ENCODE measurements at places on chromosomes 2 and 18.

DNA sequence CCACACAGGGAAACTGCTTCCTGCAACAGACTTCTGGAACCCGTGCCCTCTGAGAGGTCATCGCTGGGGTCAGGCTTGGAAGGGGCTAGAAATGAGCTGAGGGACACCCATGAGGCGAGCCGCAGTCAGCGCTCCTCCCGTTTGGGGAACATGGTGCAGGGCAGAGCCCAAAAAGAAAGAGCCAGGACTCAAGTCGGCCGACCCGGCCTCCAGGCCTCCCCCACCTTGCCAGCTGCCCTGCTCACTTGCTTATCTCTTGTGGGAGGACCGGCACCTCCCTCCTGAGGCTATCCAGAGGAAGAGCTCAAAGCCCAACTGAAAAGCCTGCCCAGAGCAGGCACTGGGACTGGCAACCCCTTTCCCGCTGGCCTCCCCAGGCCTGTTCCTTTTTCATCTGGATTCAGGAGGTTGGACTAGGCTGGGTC, 43.6 kb downstream of the SCTR start:
- DNase-seq, result no peak

GRCh38 chr2:120863146-120863545, 127.5 kb downstream of the GLI2 start:
- no peak for DNase-seq

GRCh38 chr2:217573571-217573970, 429.2 kb downstream of the TNS1 start:
- no peak for DNase-seq

DNA sequence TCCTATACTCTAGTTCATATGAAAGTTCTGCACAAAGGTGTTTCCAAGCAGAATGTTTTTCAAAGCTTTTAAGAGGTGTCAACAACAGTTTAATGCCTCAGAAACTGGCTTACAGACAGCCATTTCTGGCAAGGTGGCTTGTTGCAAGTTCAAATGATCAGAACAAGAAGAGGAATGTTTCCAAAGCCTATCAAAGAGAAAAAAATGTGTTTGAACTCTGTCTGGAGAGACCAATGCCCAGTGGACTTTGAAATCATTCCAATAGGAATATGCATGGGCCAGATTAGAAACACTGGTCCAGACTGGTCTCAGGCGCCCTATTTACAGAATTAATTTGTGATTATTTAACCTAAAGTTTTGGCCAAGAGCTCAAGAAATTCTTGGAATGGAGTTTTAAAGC, 106.2 kb downstream of the CPS1 start:
- DNase-seq, result no peak

DNA sequence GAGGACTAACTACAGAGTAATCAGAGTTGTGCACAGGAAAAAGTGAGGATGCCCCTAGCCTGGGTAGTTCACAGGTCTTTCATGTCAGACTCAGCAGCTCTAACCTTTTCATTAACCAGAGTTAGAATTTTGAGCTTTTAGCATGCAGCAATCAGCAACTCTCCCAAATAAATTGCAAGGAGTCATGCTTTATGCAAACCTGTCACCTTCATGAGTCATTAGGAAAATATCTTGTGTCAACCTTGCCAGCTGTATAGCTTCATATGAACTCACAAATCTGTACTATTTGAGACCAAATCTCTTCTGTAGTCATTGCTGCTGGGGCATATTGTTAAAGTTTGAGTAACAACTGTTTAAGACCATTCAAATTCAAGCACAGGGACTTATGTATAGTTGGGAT, 382.3 kb upstream of the NT5C1B start:
- no peak for DNase-seq

DNA sequence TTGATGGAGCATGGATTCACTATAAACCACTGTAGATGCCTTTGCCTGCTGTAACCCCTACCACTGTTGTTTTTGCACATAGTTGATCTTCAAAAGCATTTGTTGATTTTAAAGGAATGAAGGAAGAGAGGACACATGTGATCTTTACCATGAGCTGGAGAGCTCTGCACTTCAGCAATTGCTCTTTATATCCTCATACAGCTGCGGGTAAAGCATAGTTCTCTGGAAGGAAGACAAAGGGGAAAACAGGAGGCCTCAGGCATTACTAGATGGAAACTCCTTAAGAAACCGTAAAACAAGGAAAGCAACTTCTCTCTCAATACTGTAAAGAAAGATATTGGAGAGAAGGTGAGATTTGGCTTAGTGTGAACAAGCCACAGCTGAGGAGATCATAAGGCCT, 60.6 kb downstream of the SCG2 start:
- no peak for DNase-seq

DNA sequence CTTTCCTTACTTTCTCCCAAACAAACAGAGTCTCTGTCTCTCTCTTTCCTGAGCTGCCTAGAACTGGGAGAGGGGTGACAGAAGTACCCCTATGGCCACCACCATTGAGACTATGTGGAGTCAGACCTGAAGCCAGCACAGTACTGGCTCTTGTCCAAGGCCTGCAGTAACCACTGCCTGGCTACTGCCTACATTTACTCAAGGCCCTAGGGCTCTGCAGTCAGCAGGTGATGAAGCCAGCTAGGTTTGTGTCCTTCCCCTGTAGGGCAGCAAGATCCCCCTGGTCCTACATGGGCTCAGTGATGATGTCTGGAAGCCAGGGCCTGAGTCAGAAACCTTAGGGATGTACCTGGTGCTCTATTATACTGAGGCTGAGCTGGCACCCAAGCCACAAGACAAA, 12.2 kb downstream of the MYO3B start:
- DNase-seq, result no peak

DNA sequence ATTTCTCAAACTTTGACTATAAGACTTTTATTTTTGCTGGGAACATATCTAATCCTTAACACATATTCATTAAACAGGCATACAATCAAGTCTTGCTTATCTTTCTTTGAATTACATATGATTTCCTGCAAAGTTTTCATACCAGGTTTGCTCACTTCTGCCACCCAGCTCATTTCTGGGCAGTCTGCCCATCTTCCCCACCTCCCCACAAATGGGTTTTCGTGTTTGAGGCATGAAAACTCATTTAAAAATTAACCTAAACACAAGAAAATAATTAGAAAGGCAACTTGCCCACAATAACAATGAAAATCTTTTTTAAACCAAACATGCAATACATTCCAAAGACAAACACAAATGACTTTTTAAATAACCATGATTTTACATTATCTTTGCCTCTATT, 3.4 kb downstream of the CHST9 start:
- DNase-seq, result no peak

DNA sequence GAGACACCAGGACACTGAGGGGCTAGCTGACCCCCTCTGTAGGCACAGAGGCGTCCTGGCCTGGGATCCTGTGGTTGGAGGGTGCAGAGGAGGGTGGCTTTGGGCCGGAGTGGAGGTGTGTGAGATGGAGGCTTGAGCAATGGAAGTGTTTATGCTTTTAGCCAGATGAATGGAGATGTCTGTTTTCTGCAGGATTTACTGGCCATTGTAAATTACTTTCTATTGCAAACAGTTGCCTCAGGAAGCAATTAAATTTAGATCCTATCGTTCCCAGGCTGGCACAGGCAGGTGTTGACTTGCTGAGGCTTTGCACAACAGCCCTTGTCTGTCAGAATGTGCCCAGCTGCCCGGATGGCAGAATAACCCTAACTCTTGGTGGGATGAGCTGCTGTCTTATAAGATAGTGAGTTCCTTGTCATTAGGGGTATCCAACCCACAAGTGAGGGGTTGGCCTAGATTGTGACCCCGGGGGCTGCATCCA, 1.8 kb upstream of the ARID5A start:
- no peak for DNase-seq

- DNase-seq, result no peak
These were observed 17.1 kb downstream of the HDAC4 start for GRCh38 chr2:239383759-239384156.

DNA sequence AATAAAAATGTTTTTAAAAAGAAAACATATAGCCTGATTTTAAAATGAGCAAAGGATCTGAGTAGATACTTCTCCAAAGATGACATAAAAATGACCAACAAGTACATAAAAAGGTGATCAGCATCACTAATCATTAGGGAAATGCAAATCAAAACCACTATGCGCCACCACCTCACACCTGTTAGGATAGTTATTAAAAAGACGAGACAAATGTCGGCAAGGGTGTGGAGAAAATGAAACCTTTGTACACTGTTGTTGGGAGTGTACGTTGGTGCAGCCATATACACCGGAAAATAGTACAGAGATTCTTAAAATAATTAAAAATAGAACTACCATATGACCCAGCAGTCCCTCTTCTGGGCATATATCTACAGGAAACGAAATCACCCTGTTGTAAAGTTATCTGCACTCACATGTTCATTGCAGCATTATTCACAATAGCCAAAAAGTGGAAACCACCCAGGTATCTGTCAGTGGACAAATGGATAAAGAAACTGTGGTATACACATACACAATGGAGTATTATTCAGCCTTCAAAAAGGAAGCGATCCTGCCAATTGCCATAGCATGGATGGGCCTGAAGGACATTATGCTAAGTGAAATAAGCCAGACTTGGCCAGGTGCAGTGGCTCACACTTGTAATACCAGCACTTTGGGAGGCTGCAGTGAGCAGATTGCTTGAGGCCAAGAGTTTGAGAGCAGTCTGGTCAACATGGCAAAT, 91.6 kb downstream of the PRKRA start:
- no peak for DNase-seq

DNA sequence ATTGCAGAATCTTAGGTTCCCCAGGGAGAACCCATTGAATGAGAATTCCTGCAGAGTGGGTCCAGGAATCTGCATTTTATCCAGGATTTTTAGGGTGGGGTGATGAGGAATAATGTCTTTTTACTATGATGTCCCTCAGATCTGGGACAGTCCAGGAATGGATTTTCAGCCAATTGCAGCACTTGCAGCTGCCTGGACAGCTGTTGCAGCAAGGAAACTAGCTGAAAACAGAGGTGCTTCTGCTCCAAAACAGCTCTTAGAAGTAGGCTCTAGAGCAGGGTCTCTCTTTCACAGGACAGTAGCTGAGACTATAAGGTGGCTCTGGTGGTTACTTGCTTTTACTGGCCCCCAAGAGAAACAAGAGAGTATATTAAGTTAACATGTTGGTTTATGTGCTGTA, 9.1 kb downstream of the GLI2 start:
- DNase-seq, result no peak

- DNase-seq, result no peak
These were observed 219.5 kb upstream of the NRP2 start for GRCh38 chr2:205462681-205463345.

DNA sequence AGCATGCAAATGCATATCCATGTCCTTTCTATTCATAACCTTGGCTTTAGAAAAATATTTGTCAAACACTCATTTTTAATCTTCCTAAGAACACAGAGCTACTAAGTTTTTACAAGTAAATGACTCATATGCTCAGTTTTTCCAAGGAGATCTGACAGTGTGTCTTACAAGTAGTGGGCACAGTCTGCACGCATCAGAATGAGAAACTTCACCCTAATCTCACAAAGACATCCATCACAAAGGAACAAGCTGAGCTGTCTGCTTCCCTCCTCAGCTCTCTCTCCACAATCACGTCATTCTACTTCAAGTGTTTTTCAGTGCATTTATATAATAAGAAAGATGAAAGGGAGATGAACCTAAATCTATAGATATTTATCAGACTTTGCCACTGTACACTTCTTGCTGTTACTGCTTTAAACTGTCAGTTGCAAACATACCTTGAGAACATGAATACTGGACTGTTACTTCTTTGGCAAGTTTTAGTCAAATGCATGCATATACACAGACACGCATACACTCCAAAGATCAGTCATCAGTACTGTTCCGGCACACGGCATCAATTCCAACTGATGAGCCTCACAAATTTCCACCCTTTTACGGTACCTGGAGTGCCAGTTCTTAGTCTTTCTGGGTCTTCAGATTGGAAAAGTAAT, 75.7 kb downstream of the RBMS1 start:
- DNase-seq, result no peak

DNA sequence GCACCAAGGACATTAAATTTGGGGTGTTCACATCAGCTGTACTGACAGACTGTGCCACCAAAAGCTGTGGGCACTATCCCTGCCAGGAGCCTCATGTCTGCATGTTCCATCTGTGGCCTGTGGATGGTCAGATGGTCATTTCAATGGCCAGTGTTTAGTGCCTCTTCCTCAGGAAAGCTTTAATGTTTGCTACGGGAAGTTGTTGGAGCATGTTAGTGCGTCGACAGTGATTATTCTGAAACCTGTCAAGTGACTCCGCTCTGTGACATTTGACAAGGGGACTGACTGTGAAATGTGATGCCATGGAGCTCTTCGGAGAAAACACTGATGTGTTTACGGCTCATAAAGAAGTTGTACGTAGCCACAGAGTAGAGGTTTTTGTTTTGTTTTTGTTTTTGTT, 18.7 kb upstream of the RGPD4 start:
- DNase-seq, result no peak

- no peak for DNase-seq
These were observed 60.0 kb downstream of the DOCK10 start for GRCh38 chr2:224982226-224982625.

Measured in GM13976 (cell line).